ENCODE measurements at places on chromosomes 7 and 10.

GRCh38 chr7:115533785-115534184, 496.8 kb downstream of the TFEC start:
- no peak for DNase-seq

- DNase-seq = no peak
These were observed 500.6 kb upstream of the FOXK1 start for GRCh38 chr7:4181446-4181845.

GRCh38 chr10:25804505-25804904, 129.5 kb upstream of the MYO3A start:
- DNase-seq = no peak

DNA sequence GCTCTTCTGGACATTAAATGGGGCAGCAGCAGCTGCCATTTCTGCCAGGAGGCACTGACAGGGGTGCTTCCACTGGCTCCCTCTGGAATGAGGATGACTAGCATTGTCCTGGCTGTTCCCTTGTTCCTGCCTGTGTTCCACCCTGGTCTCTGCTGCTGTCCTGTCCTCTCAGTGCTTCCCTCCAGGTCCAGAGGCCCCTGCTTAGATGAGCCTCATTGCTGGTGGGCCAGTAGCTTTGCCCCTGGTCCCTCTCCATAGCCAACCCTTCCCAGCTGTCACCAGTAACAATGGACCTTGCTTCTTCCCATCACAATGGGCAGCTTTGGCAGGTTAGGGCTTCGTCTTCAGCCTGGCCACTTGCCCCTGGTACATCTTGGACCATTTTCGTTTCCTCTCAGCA, 561.1 kb downstream of the TCERG1L start:
- no peak for DNase-seq

- DNase-seq = no peak
These were observed 190.2 kb upstream of the HPS1 start for GRCh38 chr10:98636921-98637329.

DNA sequence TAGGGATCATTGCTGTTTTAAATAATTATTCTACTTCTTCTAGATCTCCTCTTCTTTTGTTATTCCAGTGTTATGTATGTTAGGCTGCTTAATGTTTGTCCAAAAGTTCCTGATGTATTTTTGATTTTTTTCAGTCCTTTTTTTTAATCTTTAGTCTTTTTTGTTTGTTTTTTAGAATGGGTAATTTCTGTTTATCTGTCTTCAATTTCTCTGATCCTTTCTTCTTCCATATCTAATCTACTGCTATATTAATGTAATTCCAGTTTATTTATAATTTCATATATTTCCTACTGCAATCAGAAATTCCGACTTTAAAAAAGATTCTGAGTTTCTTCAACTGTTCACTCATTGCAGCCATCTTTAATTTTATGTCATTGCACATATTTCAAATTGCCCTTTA, 452.8 kb upstream of the POT1 start:
- no peak for DNase-seq

Measured in NCI-H2171 (cell line).